ENCODE measurements at places on chromosomes 11 and 22.

DNA sequence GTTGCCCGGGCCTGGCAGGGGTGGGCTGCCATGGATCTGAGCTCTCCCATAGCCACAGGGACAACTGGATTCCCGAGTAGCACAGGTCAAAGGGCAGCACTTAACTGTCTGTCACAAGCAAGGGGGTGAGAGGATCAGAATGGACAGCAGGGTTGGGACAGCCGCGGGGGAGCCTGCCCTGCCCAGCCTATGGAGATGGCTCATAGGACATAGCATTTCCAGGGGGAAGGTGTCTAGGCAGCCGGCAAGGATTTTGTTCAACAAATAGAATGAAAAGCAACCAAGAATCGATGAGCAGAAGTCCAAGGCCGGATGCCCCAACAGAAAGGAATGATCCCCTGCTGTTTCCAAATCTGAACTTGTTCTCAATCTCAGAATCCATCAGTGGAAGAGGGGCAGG is 92.9 kb downstream of the RPS6KA4 start:
- no peak for DNase-seq

DNA sequence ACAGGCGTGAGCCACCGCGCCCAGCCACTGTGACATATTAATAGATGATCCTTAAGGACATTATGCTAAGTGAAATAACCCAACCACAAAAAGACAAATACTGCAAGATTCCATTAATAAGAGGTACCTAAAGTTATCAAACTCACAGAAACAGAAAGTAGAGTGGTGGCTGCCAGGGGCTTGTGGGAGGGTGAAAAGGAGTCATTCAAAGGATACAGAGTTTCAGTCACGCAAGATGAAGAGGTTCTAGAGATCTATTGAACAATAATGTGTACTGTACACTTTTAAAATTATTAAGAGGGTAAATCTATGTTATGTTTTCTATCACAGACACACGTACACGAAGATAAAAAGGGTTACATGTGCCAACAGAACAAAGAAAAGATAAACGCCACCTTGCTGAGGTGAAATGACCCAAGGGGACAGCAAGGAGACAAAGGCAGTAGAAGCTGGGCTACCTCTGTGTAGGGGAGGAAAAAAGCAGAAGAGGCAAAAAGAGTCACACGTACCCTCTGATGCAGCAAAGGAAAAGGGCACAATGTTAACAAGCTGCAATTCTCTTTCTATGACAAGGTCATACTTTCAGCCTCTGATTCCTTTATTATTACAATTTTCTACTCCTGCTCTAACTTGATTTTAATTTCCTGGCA is 65.3 kb downstream of the AMBRA1 start:
- no peak for DNase-seq

DNA sequence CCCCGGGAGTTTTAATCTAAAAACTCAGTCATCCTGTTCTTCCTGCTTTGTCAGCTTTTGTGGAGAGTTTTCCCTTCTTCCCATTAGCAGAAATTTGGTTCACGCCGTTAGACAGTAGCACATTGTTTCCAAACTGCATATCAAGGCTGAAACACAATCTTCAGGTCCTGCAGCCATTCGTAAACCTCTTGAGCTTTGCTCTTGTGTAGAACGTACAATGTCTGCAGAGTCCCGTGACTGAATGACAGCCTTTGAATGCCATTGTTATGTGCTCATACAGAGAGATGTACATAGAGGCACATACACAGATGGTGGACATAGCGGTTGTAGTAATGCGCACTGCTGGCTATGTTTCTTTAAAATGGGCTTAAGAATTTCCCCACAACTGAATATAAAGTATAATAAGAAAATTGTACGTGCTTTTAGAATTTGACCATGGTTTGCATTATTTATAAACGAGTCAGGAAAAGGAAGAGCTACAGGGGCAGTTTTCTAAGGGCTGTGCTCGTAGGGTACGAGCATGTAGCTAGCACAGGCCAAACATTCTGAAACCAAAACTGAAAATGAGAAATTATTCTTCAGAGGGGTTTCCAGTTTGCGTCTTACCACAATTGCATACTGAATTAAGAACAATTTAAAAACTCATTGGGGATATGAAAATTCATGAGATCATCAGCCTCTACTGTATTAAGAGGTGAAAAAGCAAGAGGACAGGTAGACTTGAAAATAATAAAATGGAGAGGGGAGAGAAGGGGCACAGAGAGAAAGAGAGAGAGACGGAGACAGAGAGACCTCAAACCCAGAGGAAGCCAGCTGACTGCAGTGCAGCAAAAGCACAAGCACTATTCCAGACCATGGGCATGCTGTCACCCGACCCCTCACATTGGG is 310.1 kb downstream of the CADM1 start:
- no peak for DNase-seq

- no peak for DNase-seq
These were observed 322.7 kb upstream of the ISX start for GRCh38 chr22:34743110-34743751.

DNA sequence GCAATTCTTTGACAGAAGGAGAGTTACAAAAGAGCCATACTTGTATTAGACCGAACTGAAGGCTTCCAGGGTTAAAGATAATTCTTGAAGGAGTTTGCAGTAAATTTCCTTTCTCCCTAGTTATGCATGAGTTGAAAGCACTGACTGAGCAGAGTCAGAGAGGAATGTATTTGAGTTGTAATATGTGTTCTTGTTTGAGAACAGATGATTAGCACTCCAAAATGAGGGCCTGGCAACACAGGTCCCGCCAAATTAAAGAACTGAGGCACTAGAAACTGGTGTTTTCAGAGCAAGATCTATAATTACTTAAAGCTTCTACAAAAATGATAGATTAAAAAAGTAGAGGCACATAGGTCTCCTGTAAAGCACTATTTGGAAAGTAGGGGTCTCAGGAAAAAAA is 970.4 kb downstream of the OPCML start:
- no peak for DNase-seq

DNA sequence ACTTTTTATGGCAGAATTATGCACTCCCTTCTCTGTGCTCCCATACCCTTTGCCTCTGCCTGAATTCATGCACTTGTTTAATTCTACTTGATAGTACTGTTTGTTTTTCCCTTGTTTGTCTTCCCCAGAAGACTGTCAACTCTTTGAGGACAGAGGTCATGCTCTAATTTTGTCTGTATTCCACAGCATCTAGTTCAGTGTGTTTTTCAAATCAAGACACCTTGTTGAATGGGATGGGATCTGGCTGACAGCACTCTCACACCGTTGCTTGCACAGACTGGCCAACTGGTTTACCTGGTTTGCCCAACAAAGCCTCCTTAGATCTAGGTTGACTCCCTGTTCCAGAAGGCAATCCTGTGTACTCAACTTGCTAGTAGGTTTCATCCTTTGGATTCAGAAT is 121.2 kb upstream of the TIMP3 start:
- no peak for DNase-seq

DNA sequence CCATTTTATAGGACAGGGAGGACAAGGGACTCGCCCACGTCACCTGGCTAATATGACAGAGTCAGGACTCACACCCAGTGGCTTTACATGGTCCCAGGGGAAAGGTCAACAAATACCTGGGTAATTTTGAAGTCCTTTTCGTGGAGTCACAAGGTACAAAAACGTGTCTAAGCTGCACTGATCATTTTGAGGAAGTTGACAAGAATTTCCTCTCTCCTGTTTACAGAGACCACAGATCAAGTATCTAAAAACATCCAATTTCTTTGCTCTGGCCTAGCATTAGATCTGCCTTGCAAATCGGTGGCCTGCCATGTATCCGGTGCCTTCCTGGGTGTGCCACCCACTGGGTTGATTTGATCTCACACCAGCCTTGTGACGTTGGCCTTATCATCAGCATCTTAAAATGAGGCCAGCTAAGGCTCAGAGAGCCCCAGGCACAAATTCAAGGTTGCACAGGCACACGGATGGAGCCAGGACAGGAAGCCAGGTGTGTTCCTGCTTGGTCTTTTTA is 17.6 kb downstream of the GDPD5 start:
- DNase-seq, result peak; percentile 59

- DNase-seq, result peak; percentile 47
These were observed 938 bp downstream of the LAYN start for GRCh38 chr11:111541254-111542061.

DNA sequence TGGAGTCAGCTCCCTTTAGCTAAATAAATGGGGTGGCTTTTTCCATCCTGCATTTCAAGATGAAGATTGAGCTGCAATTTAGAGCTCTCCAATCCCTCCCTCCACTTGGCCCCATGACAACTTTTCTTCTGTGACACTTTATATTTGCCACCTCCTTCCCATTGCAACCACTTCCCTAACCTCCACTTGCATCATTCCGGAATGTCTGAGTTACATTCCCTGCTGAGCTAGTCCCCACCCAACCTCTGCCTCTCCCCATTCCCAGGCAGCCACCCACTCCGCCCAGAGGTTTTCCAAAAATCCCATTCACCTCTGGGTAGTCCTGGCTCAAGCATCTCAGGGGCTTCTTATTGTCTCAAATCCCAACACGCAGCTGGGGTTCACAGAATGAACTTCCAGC is 24.7 kb downstream of the PC start:
- DNase-seq, result no peak

- no peak for DNase-seq
These were observed 231.1 kb downstream of the SWAP70 start for GRCh38 chr11:9895006-9895405.

- no peak for DNase-seq
These were observed 694.7 kb downstream of the NTM start for GRCh38 chr11:132064987-132065620.

DNA sequence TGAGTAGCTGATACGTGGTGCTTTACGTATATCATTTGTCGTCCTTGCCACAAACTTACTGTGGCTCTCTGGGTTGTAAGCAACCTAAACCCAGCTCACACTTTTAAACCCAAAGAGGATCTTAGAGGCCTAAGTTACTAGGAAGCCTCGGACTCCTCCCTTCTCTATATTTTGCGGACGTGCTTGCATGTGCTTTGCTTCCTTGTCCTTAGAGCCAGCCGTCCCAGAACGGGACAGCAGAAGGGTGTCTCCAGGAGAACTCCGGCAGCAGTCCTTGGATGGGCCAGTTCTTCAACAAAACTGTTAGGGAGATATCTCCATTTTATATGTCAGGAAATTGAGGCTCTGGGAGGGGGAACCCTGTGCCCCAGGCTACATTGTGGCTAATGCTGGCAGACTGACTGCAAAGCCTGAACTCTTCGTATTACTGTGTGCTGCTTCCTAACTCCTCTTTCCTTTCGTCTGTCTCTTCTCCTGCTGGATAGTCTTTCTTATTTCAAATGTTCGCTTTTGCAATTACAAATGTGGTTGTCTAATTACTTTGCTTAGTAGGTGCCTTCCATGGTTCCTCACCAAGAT is 33.8 kb downstream of the TNRC6B start:
- no peak for DNase-seq

GRCh38 chr11:1854949-1855885 is 2.3 kb downstream of the LSP1 start:
- no peak for DNase-seq

DNA sequence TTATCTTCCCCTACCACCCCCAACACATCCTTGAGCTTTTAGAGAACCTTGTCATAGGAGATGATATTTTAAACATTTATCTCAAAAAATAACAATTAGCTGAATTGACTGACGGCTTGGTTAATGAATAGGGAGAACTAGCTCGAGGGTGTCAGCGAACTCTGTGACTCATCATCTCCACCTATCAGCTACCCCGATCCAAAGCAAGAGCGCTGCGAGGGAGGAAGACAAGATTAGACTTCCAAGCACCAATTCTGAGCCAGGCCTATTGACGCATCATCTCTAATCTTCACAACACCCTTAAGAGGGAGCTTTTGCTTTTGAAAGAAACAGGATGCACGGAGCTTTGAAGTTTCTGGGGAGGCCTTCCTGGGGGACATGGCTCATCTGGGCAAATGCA is 51.0 kb upstream of the GALNT18 start:
- DNase-seq, result no peak

GRCh38 chr11:61816736-61817455 is at the start of gene FADS1:
Gene FADS1 (minus strand): TSS chr11:61817003. CDS start chr11:61816929, 74 bp downstream.
- peak; percentile 99 for DNase-seq

Measured in NB4 (cell line).